ENCODE measurements at places on chromosomes 7 and 10.
A peak's percentile ranks its signal among the peaks of the same experiment; 100 is the strongest.

GRCh38 chr7:80089366-80089765 lies 45.3 kb upstream of the GNAI1 start:
- DNase-seq = no peak

GRCh38 chr10:69951658-69952057 lies 101.0 kb upstream of the MACROH2A2 start:
- DNase-seq = no peak

GRCh38 chr7:39088730-39089593 lies 111.3 kb downstream of the POU6F2 start:
- no peak for DNase-seq

GRCh38 chr7:78434281-78434680 lies 635.7 kb downstream of the PHTF2 start:
- no peak for DNase-seq

GRCh38 chr10:84302223-84302622 lies 26.2 kb upstream of the CCSER2 start:
- DNase-seq = no peak

GRCh38 chr10:97759158-97759887 lies 12.5 kb downstream of the SFRP5 start:
- no peak for DNase-seq

DNA sequence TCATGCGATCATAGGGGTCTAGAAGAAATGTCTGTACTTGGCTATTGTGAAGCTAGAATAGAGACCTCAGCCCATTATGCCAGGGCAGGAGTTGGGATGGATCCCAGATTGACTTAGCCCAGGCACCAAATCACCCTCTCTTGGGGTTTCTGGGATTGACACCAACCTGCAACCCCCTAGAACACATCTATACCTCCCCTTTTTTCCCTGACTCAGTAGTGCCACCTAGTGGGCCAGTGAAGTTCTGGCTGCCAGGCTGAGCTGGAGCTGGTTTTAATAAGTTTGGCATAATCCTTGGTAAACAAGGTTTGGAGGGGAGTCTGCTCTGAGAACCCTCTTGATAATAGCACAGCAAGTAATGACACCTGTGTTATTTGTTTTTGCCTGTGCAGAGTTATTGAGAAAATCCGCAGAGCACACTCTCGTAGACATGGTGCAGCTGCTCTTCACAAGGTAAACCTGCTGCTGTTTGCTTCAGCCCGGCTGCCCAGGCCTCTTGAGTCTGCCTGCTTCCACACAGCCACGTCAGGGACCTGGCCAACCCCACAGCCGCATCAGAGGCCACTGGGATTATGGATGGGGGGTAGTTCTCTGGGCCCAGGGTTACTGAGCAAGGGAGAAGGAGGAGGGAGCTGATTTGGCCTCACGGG lies 43.3 kb upstream of the NFKB2 start:
- DNase-seq = no peak

GRCh38 chr7:14252458-14252857 lies 263.0 kb upstream of the ETV1 start:
- DNase-seq = no peak

DNA sequence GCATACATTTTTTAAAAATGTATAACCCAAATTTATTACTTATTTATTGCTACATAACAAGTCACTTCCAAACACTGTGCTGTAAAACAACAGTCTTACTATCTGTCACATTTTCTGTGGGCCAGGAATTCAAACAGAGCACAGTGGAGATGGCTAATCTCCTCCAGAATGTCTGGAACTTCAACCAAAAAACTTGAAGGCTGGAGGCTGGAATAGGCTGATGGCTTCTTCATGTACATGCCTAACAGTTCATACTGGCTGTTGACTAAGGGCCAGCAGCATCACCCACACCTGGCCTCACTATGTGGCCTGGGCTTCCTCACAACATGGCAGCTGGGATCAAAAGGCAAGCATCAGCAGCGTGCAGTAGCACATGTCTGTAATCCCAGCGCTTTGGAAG lies 92.4 kb upstream of the KMT2E start:
- DNase-seq = no peak

GRCh38 chr10:16984242-16984641 lies 145.4 kb downstream of the CUBN start:
- DNase-seq = no peak

- DNase-seq = no peak
These were observed 148.4 kb upstream of the AHR start for GRCh38 chr7:17150018-17150417.

DNA sequence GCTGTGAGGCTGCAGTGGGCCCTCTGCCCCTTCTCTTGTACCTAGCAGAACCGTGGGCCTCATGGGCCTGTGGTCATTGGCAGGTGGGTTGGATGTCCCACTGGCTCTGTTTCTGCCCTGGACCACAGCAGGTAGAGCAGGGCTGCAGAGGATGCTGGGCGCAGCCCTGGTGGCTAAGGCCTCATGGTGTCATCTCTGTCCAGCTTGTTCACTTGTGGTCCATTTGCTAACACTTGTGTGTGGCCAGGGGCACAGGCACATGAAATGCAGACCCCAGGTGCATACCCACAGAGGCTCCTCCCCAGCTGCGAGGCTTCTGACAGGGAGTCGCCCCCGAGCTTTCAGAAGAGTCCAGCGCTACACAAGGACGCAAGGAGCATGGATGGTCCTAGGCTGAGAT lies 22.4 kb upstream of the TBRG4 start:
- no peak for DNase-seq

- no peak for DNase-seq
These were observed 72.3 kb upstream of the GATAD1 start for GRCh38 chr7:92375013-92375412.

GRCh38 chr7:91112902-91113341 lies 151.3 kb upstream of the FZD1 start:
- no peak for DNase-seq

DNA sequence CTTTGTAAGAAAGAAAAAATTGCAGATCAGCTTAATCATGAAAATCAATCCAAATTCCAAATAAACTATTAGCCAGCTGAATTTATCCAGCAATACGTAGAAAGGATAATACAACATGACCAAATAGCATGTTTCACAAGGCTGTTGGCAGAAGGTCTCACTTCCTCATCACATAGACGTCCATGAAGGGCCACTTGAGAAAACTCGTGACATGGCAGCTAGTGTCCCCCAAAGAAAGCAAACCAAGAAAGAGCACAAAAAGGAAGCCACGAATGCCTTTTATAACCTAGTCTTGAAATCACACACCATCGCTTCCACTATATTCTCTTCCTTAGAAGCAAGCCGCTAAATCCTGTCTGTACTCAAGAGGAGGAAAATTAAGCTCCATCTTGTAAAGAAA lies 105.6 kb upstream of the NRBF2 start:
- no peak for DNase-seq

DNA sequence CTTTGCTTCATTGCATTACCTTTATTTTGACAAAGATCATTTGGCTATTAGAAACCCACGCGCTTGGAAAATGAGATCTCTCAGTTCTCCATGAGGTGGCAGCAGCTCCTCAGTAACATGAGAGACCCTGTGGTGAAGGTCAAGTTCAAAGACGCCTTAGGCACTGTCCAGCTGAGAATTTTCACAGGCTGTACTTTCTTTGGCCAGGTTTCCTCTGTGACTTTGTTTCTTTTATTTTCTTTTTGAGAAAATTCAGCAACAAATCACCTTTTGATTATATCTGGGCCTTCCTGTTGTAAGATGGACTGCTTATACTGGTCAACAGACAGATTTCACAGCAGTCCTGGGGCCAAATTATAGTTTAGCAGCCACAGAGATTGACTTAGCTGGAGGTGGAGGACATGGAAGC lies 54.5 kb downstream of the RAB18 start:
- DNase-seq = peak; percentile 28

DNA sequence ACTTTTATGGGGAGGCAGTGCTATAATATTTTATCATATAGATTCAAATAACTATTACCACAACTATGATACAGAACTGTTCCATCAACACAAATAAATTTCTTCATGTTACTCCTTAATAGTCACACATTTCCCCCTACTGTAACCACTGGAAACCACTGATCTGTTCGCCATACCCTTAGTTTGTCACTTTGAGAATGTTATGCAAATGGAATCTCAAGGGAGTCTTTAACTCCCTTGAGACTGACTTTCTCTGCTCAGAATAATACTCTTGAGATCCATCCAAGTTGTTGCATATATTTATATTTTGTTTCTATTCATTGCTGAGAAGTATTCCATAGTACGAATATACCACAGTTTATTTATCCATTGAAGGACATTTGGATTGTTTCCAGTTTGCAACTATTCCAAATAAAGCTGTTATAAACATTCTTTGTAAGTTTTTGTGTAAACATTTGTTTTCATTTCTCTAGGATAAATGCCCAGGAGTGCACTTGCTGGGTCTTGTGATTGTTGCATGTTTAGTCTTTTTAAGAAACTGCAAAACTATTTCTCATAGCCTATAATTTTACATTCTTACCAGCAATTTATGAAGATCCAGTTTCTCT lies 19.7 kb upstream of the PON2 start:
- no peak for DNase-seq

- peak; percentile 5 for DNase-seq
These were observed 81.4 kb upstream of the CAPZA2 start for GRCh38 chr7:116780966-116781365.

- DNase-seq = no peak
These were observed 107.0 kb downstream of the VIM start for GRCh38 chr10:17335065-17335464.
